MCF 10A (cell line): ENCODE measurements at places on chromosomes 4 and X. TPM values are rescaled to one million over a fixed set of nuclear protein-coding genes. Genes with fewer than 3 reads are reported as not detected.

The GUF1 gene
- total RNA-seq = 50.2 and 51.7 TPM in 2 replicates

The PWWP3B gene
- 0.10 and 0.26 TPM in 2 replicates for total RNA-seq

The SERTM2 gene
- not detected in 2 replicates for total RNA-seq

The SATL1 gene
- total RNA-seq = not detected in 2 replicates

The ADGRG4 gene
- total RNA-seq = not detected in 2 replicates

The ZCCHC4 gene
- 7.7 and 9.7 TPM in 2 replicates for total RNA-seq

The PCDH19 gene
- 0.12 and 0.70 TPM in 2 replicates for total RNA-seq

The KLHL13 gene
- total RNA-seq = 0.59 and 1.6 TPM in 2 replicates

The TMEM35A gene
- total RNA-seq = not detected in 2 replicates

The NUDT6 gene
- 6.6 and 6.7 TPM in 2 replicates for total RNA-seq

The IQSEC2 gene
- total RNA-seq = 19.8 and 23.0 TPM in 2 replicates

The PHOX2B gene
- total RNA-seq = not detected in 2 replicates

The UGT2B7 gene
- not detected in 2 replicates for total RNA-seq

The CSAG3 gene
- total RNA-seq = not detected in 2 replicates

The CYBB gene
- 0.07 TPM in 1 of 2 replicates, not detected in the other for total RNA-seq

The NAP1L2 gene
- not detected in 2 replicates for total RNA-seq

The CYLC1 gene
- not detected in 2 replicates for total RNA-seq

The MAP7D2 gene
- total RNA-seq = 0.19 TPM in 1 of 2 replicates, not detected in the other

The CT55 gene
- not detected in 2 replicates for total RNA-seq

The CLDN34 gene
- not detected in 2 replicates for total RNA-seq

The GPRASP3 gene
- total RNA-seq = 1.6 and 2.5 TPM in 2 replicates

The ARHGEF6 gene
- 0.35 and 0.47 TPM in 2 replicates for total RNA-seq

The CXCL9 gene
- total RNA-seq = not detected in 2 replicates

The ARAP2 gene
- 10.9 and 12.0 TPM in 2 replicates for total RNA-seq

The SOD3 gene
- not detected in 2 replicates for total RNA-seq

The CENPI gene
- total RNA-seq = 4.6 TPM in 2 replicates

The TRIM2 gene
- total RNA-seq = 33.0 and 37.2 TPM in 2 replicates

The GAB1 gene
- 5.9 and 7.6 TPM in 2 replicates for total RNA-seq

The ANXA3 gene
- 260 and 272 TPM in 2 replicates for total RNA-seq

The GABRE gene
- total RNA-seq = 12.9 and 19.3 TPM in 2 replicates

The UGT2B11 gene
- not detected in 2 replicates for total RNA-seq

The XPNPEP2 gene
- not detected in 2 replicates for total RNA-seq

The GRK4 gene
- 4.5 and 5.9 TPM in 2 replicates for total RNA-seq

The MAGEH1 gene
- total RNA-seq = not detected in 2 replicates

The DKK2 gene
- 0.07 and 0.30 TPM in 2 replicates for total RNA-seq

The SLC16A2 gene
- 11.9 and 13.7 TPM in 2 replicates for total RNA-seq

The RBBP7 gene
- 81.9 and 95.2 TPM in 2 replicates for total RNA-seq

The BST1 gene
- 0.93 and 1.1 TPM in 2 replicates for total RNA-seq

The SULT1E1 gene
- 2.8 and 6.5 TPM in 2 replicates for total RNA-seq

The DRD5 gene
- total RNA-seq = not detected in 2 replicates
